Transverse colon (tissue), 4 donors: ENCODE measurements at places on chromosomes 1 and 21. TPM values are rescaled to one million over a fixed set of nuclear protein-coding genes. Genes with fewer than 3 reads are reported as not detected.
A peak's percentile ranks its signal among the peaks of the same experiment; 100 is the strongest.

- peak overlapping the region; percentile 97 for H3K27ac ChIP-seq
- H3K4me1 ChIP-seq: no peaks in the 10 kb centered on the region
- H3K27me3 ChIP-seq: no peaks in the 10 kb centered on the region
- H3K4me3 ChIP-seq: peak overlapping the region; percentile 97
- no peaks in the 10 kb centered on the region for H3K36me3 ChIP-seq
- DNase-seq: peak; percentile 55
Observed at GRCh38 chr1:167935216-167936067, 1.0 kb upstream of the DCAF6 start.

- DNase-seq: no peak
- no peak overlapping the region for H3K4me3 ChIP-seq
- H3K4me1 ChIP-seq: no peaks in the 10 kb centered on the region
- no peaks in the 10 kb centered on the region for H3K36me3 ChIP-seq
- H3K27ac ChIP-seq: no peak overlapping the region
Observed at GRCh38 chr1:3763351-3764125, 9.0 kb upstream of the SMIM1 start.

DNA sequence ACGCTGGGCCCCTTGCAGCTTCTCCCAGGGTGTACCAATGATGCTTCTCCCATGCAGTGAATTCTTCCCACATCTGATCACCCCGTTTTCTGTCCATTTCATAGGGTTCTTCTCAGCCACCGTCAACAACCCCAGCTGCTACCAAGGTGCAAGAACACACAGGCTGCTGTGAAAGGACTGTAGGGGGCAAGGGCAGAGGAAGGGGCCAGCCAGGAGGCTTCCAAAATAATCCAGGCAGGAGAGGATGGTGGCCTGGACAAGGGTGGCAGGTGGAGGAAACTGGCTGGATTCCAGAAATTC is 113.3 kb upstream of the WNT4 start:
- H3K4me3 ChIP-seq: no peak overlapping the region
- no peak for DNase-seq
- H3K4me1 ChIP-seq: no peaks in the 10 kb centered on the region

The TTLL10 gene
- 0.48 TPM for total RNA-seq

The PCSK9 gene
- total RNA-seq: 2.6 TPM
